ENCODE measurements at places on chromosomes 11 and 22. TPM values are rescaled to one million over a fixed set of nuclear protein-coding genes. Genes with fewer than 3 reads are reported as not detected.

Gene AQP11
- total RNA-seq: 1.6 TPM

Gene BDNF
- total RNA-seq: 0.44 TPM

Gene LGALS1
- total RNA-seq: 621 TPM

Gene CLDN5
- 301 TPM for total RNA-seq

All from breast epithelium (tissue), 4 donors.